ENCODE measurements at places on chromosomes 1 and 21.

GRCh38 chr1:29812408-29813135 is 576.2 kb downstream of the PTPRU start:
- no peak for DNase-seq

DNA sequence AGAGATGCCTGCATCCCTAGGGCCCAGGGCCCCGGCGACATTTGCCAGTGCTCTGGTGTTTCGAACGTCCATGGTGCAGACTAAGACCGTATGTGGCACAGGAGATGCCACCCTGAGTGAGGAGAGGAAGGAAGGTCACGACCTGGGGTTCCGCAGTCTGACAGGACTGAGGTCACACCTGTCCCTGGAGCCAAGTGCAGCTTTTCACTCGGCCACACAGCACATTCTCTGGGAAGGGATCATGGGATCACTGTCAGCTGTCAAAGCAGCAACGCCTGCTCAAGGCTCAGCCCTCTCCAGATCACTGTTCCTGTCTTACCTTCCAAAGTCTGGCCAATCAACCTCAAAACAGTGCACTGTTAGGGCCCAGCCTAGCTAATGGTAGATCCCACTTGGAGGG is 243.6 kb downstream of the SIPA1L2 start:
- no peak for DNase-seq

DNA sequence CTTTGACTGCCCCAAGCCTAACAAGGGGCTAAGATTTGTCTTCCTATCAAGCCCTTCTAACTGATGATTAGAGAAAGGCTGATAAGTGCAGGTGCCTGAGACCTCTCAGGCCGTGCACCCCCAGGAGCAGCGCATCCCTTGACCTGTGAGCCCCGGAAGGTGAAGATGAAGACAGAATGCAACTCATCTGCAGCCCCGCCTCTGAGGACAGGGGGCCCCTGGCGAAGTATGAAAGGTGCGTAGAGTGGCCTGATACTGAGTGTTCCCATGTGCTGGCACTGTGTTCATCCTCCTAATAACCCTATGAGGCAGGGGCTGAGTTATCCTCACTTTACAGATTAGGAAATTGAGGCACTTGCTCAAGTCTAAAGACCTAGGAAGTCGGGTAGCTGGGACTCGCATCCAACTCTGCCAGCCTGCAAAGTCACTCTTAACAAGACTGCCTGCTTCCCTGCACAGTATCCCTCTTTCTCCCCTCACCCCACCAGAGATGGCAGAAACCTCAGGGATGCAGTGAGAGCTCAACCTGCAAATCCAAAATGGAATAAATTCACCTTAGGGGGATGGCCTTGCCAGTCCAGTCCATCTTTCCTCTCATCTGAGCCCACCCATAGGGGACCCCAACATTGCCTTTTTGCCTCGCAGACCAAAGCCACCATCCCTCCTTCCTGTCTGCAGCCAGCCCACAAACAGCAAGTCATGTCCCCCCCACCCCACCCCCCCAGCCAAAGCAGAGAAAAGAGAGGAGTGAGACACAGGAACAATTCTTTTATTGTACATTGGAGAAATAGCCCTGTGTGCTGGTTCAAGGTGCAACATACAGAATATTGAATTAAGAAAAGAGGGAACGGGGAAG is 4.1 kb downstream of the CAMK2N1 start:
- DNase-seq = no peak

GRCh38 chr1:161282991-161283390 is 24.4 kb downstream of the PCP4L1 start:
- no peak for DNase-seq

GRCh38 chr1:78591971-78592370 is 28.3 kb upstream of the IFI44L start:
- no peak for DNase-seq
